ENCODE measurements at places on chromosomes 1 and 21. TPM values are rescaled to one million over a fixed set of nuclear protein-coding genes. Genes with fewer than 3 reads are reported as not detected.

- H3K4me1 ChIP-seq, result no peaks in the 10 kb centered on the region
- H3K4me3 ChIP-seq, result no peak overlapping the region
- H3K27ac ChIP-seq, result no peak overlapping the region
- no peaks in the 10 kb centered on the region for H3K27me3 ChIP-seq
- DNase-seq, result no peak
- no peaks in the 10 kb centered on the region for H3K36me3 ChIP-seq
Measured at GRCh38 chr21:23695443-23695842, 1911.8 kb downstream of the MRPL39 start.

DNA sequence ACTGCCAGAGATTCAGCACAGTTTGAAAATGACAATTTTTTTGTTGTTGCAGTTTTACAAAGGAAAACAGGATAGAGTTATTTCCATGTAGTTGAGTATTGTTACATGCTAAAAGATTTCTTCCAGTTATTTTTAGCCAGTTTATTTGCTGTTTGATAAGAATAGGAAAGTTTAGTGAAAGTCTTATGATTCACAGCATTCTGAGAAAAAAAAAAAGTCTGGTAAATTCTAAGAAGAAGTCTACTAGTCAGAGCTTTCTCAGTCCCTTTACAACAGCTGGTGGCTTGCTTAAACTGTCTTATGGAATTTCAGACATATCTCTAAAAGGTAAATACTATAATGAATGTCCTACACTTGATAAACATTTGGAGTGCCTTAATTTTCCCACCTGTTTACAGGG lies 341.7 kb downstream of the DSCAM start:
- H3K27me3 ChIP-seq, result no peaks in the 10 kb centered on the region
- no peak overlapping the region for H3K4me3 ChIP-seq
- no peak overlapping the region for H3K27ac ChIP-seq
- H3K4me1 ChIP-seq, result no peaks in the 10 kb centered on the region

DNA sequence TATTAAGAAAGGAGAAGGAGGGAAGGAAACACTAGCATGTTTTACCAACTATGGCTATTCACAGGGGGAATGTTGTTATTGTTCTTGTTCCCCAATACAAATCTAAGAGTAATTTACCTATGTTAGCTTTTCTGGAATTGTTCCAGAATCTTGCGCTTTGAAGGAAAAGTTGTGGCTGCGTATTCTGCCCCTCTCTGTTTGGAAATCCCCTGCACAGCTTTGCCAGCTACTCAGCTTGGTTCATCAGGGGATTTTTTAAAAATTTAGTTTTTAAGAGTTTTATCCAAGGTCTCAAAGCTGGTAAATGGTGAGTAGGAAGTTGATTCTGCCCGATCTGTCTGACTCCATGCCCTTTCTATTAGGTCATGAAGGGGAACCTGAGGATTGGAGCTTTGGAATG lies 9.5 kb upstream of the IRF6 start:
- DNase-seq, result no peak
- H3K36me3 ChIP-seq, result no peaks in the 10 kb centered on the region
- H3K27ac ChIP-seq, result no peak overlapping the region
- H3K4me3 ChIP-seq, result no peak overlapping the region

- no peaks in the 10 kb centered on the region for H3K4me1 ChIP-seq
- no peak overlapping the region for H3K4me3 ChIP-seq
- DNase-seq, result no peak
- no peaks in the 10 kb centered on the region for H3K36me3 ChIP-seq
- H3K27ac ChIP-seq, result no peak overlapping the region
Measured at GRCh38 chr21:46179708-46180078, 4.6 kb downstream of the SPATC1L start.

DNA sequence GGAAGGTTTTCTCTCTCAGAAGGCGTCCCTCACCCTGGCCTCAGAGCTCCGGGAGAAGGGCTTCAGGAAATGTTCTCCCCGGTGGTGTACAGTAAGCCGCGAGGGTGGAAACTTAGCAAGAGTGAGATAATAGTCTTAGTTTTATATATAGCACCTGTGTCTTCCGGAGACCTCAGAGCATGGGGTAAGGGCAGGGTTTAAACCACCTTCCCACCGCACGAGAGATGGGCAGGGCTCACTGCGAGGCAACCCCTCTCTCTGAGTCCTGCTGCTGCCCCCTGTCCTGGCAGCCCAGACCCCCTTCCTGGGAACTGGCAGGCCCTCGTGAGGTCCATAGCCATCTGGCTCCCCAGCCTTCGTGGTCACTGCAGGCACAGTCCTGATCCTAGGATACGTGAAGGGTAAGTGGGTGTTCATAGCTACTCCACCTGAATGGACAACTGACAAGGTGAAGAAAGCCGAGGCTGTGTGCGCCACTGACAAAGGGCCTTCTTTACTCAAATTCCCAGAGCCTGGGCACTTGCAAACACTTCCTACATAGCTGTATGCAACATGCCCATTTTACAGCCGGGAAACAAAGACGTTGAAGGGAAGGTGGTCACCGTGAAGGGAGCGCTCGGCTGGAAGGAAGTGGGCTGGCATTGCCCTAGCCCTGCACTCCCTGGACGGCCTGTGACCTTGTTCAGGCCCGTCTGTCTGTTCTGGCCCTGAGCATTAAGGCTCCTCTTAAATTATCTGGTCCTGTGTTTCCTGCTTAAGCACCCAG lies 26.9 kb downstream of the ITPKB start:
- no peak overlapping the region for H3K27ac ChIP-seq
- no peak for DNase-seq
- H3K27me3 ChIP-seq, result no peaks in the 10 kb centered on the region
- H3K4me3 ChIP-seq, result no peak overlapping the region
- H3K4me1 ChIP-seq, result peaks cover 10% of the 10 kb centered on the region

DNA sequence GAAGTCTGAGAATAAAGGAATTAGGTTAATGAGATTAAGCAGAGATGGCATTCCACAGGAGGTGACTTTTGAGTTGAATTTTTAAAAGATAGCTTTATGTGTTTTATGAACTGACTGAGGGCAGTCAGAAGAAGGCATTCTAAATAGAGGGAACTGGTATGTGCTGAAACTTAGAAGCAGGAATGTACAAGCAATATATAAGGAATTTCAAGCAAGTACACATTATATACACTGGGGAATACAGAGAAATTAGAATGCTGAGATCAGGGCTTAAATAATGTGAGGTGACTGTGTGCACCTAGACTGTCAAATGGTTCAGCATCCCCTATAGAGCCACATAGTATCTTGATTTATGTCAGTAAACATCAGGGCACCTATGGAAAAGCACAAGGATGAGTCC lies 19.3 kb downstream of the WNT2B start:
- no peaks in the 10 kb centered on the region for H3K4me1 ChIP-seq
- no peak overlapping the region for H3K4me3 ChIP-seq
- H3K36me3 ChIP-seq, result peaks cover 31% of the 10 kb centered on the region
- DNase-seq, result no peak
- H3K27ac ChIP-seq, result no peak overlapping the region

DNA sequence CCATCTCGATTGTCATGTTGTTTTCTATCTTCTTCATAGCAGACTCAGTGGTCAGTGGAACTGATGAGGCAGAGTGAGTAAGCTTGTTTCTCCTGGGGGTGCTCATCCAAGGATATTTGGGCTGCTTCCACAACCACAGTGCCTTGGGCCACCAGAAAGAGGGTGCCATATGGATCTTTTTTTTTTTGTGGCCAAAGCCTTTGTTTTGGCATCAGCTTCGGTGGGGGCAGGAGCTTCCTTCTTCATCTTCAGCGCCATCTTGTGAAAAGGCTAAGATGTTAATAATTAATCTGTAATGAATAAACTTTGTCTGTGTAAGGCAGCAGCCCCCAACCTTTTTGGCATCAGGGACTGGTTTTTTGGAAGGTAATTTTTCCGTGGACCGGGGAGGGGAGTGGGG lies 6.6 kb upstream of the PLPP3 start:
- no peak for DNase-seq
- no peak overlapping the region for H3K27ac ChIP-seq
- no peak overlapping the region for H3K4me3 ChIP-seq
- no peaks in the 10 kb centered on the region for H3K27me3 ChIP-seq
- no peaks in the 10 kb centered on the region for H3K36me3 ChIP-seq

- H3K4me3 ChIP-seq, result no peak overlapping the region
- no peaks in the 10 kb centered on the region for H3K36me3 ChIP-seq
- no peak overlapping the region for H3K27ac ChIP-seq
- H3K27me3 ChIP-seq, result no peaks in the 10 kb centered on the region
- no peak for DNase-seq
Measured at GRCh38 chr21:33234635-33235520, 5.1 kb downstream of the IFNAR2 start.

DNA sequence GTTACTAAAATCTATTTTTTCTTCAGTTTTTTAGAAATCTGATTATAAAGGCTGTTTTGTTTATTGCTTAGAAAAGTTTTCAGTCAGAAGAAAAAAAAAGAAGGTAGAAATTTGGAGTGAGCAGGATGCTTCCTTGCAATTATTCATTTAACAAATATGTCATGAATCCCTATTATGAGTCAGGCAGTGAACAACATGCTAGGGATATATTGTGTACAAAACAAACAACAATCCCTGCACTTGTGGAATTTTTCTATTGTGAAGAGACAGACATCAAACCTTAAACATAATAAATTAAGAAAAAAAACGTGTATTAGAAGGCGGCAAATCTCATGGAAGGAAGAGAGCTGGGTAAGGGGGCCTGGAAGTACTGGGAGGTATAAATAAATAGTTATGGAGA lies 664.1 kb upstream of the CAMK1G start:
- no peak overlapping the region for H3K4me3 ChIP-seq
- H3K36me3 ChIP-seq, result no peaks in the 10 kb centered on the region
- H3K4me1 ChIP-seq, result no peaks in the 10 kb centered on the region
- no peak for DNase-seq
- no peaks in the 10 kb centered on the region for H3K27me3 ChIP-seq
- H3K27ac ChIP-seq, result no peak overlapping the region

DNA sequence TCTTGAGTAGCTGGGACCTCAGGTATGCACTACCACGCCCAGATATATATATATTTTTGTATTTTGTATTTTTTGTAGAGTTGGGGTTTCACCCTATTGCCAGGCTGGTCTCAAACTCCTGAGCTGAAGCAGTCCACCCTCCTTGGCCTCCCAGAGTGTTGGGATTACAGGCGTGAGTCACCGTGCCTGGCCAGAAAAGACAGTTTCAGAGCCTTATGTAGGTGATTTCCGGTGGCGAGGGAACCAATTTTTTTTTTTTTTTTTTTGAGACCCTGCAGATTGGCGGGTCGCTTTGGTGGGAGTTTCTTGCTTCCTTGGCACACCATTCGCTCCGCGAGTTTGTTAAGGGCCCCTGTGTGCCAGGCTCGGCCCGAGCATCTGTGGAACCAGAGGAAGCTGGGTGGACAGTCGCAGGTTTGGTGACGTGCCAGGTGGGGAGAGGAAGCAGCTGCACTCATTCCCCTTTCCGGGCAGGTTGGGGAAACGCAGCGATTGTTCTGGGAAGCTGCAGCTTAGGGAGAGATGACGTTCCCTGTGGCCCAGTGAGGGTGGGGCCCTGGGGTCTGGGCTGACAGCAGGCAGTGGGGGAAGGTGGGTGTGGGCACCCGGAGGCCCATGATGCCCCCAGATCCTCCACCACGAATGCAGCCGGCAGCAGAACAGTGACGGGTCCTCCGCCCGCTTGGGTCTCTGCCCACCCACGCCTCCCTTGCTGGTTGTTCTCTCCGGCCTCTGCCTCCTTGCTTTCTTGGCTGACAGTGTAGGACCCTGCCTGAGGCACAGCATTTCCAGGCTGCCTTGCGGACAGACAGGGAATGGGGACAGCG lies 25.1 kb downstream of the SPSB1 start:
- peak overlapping the region; percentile 95 for H3K27ac ChIP-seq
- no peaks in the 10 kb centered on the region for H3K27me3 ChIP-seq
- no peak for DNase-seq
- no peak overlapping the region for H3K4me3 ChIP-seq

DNA sequence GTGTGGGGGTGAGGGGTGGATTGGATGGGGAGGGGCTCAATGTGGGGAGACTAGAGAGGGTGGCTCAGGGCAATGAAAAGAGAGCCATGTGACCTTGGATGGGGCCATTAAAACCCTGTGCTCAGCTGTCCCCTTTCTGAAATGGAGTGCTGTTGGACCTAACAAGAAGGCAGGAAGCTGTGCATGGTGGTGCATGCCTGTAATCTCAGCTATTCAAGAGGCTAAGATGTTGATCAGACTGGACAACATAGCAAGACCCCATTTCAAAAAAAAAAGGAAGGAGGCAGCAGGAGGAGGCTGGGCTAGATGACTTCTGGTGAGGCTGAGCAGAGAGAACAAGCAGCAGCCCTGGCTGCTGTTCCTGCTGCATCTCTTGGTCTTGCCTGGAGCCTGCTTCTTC lies 7.0 kb downstream of the OPRD1 start:
- DNase-seq, result no peak
- no peak overlapping the region for H3K27ac ChIP-seq
- H3K4me3 ChIP-seq, result no peak overlapping the region
- H3K4me1 ChIP-seq, result no peaks in the 10 kb centered on the region
- H3K36me3 ChIP-seq, result no peaks in the 10 kb centered on the region

DNA sequence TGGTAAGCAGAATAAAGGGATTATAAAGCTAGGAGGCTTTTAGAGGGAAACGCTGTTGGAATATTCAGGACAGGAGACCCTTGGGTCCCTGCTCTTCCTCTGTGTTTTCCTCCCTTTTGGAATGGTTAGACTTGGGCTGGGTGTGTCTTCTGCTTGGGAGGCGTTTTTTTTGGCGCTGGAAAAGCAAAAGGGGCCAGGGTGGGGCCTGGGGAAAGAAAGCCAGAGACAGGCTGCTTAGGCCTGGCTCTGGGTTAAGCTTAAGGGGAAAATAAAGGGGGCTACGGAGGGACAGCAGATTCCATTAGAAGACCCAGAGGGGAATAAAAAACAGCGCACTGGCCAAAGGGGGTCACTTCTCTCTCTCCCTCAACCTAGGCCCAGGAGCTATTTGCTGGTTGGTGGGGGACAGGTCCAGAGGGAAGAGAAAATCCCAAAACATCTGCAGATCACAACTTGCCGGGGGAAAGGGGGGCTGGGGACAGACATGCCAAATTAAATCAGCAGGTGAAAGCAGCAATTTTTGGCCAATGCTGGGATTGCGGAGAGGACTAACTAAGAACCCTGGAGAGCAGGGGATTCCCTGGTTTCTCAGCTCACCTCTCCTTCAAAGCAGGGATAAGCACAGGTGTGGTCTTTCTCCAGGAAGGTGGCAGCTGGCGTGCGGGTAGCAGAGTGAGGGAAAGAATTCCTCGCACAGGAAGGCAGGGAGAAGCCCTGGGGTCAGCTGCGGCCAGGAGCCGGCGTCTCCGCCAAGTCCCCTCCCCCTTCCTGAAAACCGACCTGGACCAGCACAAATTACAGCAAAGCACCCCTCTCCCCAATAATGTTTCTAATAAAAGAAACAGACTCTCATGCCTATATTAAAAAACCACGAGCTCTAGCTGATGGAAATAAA lies 82.2 kb upstream of the AK4 start:
- peaks cover 16% of the 10 kb centered on the region for H3K4me1 ChIP-seq
- no peak for DNase-seq
- no peaks in the 10 kb centered on the region for H3K36me3 ChIP-seq
- H3K27ac ChIP-seq, result peak overlapping the region; percentile 92
- no peaks in the 10 kb centered on the region for H3K27me3 ChIP-seq

REN gene
- total RNA-seq, result not detected

PGLYRP4 gene
- not detected for total RNA-seq

NADK gene
- total RNA-seq, result 104 TPM

RNASEL gene
- total RNA-seq, result 0.43 TPM

UMODL1 gene
- not detected for total RNA-seq

OR2T2 gene
- total RNA-seq, result not detected

PLD5 gene
- total RNA-seq, result 6.6 TPM

RLF gene
- total RNA-seq, result 7.1 TPM

Data from ascending aorta (tissue), 2 donors.